ENCODE measurements at places on chromosomes 4 and X.

DNA sequence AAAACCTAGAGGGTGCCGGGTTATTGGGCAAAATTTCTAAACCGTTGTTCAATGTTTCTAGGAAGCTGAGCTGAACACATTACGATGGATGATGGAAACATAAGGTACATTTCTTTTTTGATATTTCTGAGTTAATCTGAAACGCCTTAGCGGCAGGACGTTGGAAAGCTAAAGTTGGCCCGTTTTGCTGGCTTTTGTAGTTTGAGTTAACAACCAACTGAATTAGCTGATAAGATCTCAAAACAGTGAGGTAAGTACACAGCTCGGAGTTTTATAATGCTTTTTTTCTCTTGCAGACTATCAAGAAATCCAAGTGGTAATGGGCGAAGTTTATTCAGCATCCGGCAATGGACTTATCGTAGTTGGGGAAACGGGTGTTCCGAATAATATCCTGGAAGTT is 73.5 kb downstream of the PRSS12 start:
- no peak for DNase-seq

DNA sequence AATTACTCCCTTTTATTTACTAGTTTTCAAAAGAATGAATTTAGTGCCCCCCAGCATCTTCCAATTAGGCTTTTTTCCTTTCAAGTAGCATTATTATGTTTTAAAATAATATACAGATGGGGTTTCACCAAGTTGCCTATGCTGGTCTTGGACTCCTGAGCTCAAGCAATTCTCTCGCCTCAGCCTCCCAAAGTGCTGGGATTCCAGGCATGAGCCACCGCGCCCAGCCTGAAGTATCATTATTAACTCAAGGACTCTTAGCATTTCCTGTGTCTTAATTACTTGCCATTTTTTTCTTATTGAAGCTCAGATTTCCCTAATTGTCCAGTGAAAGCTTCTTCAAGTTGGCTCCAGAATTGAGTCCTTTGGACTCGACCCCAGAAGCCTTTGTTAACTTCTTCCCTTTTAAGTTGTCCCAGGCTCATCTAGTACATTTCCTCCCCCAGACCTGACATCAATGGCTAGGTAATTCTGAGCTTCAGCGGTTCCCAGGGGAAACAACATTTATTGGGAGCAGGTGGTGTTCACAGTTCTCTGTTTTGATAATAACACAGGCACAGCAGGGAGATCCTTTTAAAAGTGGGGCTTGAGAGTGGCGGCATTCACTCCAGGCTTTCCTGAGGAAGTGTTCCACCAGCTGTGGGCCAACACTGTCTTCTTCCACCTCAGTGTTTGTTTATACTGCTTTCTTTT is 10.0 kb downstream of the SAT1 start:
- no peak for DNase-seq

DNA sequence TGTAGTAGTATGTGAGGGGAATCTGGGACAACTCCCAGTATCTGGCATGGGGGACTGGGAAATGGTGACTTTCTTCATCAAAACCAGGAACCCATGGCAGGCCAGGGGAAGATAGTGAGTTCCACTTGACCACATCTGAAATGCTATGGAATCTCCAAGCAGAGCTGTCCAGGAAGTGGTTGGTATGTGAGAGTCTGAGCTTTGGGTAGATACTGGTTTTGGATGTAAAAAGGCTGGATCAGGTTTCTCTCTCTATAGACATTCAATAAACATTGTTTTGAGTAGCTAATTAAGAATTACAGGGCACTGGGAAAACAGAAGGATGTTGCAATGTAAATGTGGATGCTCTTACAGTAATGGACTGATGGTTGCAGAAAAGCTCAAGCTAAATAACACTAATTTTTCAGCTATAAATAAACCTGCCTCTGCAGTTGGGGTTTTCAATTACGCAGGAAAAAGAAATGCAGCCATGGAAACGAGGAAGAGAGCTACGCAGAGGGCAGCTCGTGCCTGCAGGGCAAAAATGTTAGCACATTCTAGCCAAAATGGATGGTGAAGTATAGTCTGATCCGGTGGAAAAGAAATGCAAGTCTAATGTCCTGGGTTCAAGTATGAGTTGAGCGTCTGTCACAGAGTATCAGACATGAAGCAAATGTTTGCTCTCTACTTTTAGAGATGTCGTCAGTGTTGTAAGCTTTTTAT is 13.4 kb upstream of the CHRNA9 start:
- DNase-seq = no peak

GRCh38 chr4:107444-108429 is 16.6 kb upstream of the ZNF718 start:
- DNase-seq = no peak

DNA sequence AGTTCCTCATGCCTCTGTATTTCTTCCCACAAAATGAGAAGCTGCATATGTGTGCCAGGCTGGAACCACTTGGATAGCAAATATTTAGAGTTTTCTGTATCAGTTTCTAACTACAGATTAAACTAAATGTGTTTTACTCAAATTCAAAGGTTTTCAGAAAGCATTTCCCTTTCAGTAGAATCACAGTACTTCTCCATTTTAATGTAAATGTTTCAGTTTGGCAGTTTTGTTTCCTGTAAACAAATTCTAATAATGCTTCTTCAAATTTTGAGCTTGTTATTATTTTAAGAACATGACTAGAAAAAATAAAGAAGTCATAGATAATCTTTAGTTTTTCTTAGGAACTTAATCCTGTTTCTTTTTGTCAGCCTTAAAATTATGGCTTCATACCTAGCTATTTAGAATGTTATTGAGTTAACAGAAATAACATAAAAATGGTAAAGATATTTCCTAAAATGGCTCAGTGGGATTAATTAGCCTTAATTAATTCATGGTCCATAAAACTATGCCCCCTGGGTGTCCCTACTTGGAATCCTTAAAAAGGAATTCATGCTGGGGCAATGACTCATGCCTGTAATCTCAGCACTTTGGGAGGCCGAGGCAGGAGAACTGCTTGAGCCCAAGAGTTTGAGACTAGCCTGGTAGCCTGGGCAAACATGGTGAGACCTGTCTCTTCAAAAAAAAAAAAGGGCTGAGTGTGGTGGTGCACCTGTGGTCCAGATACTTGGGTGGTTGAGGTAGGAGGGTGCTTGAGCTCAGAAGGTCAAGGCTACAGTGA is 83.8 kb upstream of the GPR34 start:
- DNase-seq = no peak

DNA sequence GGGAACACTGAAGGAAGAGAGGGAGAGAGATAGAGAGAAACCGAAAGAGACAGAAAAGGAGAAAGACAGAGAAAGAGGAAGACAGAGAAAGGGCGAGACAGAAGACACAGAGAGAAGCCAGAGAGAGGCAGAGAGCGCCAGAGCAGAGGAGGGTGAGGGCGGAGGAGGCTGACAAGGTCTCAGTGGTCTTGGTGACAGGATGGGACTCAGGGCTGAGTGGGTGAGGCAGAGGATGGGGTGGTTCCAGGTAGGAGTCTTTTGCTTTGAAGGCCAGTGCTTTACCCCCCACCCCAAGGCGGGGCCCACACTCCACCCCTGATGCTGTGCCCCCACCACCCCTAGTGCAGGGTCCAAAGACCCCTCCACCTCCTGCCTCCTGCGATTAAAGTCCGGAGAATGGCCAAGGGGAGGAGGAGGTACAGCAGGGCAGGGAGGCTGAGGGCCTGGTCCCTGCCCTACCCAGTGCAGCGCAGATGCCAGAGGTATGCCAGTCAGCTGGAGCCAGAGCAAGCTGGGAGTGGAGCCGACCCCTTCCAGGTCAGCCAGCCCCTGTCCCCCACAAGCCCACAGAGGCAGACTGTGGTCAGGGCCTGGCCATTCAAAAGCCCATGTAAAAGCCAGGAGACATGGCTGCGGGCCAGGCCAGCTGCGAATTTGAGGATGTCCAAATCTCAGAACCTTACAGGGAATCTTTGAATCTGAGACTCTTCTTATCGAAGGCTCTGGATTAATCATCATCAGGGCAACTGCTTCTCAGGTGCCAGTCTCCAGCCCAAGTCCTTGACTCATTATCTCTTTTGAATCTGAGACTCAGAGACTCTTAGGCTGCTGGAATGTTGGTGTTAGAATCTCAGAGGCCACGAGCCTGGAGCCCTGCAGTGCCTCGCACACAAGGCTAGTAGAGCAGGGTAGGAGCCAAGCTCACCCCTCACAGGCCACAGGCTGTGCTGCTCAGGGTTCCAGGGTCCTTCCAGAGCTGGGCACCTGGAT is 758 bp downstream of the IQSEC2 start:
- DNase-seq = no peak

- DNase-seq = no peak
Measured at GRCh38 chr4:121156822-121157769, 7.0 kb downstream of the TNIP3 start.

DNA sequence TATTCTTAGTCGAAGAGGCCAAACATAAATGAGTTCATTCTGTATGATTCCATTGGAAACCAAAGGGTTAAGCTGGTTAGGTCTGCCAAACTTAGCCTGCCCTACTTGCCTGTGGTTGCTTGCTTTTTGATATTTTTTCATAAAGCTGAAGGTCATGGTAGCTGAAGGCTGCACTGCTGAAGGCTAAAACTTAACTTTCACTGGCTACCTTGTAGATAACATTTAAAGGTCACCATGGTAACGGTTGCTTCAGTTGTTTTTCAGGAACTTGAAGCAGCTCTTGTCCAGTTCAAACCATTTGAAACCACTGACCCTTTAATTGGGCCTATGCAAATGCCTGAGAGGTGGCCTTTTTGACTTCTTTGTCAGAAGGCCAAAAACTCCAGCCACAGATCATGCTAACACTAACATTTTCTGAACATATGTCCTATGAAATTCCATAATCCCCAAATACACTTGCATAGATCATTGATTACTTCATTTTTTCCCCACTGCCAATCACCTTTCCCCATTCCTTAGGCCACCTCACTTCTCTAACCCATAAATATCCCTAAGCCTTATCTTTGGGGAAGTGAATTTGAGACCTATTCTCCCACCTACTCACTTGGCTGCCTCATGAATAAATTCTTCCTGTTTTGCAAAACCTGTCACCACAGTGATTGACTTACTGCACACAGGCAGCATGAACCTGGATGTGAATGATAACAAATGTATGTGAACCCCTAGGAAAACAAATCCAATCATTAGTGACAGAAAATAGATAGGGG is 10.7 kb upstream of the SMIM10L2A start:
- DNase-seq = no peak

- no peak for DNase-seq
Measured at GRCh38 chrX:43121637-43122036, 343.7 kb upstream of the PPP1R2C start.

- DNase-seq = no peak
Measured at GRCh38 chrX:136667446-136668168, 19.6 kb downstream of the CD40LG start.

- no peak for DNase-seq
Measured at GRCh38 chrX:43604753-43605152, 51.3 kb upstream of the MAOA start.

GRCh38 chr4:3780347-3781171 is 14.4 kb downstream of the ADRA2C start:
- no peak for DNase-seq

GRCh38 chr4:162921178-162921785 is 245.4 kb downstream of the NAF1 start:
- DNase-seq = no peak

DNA sequence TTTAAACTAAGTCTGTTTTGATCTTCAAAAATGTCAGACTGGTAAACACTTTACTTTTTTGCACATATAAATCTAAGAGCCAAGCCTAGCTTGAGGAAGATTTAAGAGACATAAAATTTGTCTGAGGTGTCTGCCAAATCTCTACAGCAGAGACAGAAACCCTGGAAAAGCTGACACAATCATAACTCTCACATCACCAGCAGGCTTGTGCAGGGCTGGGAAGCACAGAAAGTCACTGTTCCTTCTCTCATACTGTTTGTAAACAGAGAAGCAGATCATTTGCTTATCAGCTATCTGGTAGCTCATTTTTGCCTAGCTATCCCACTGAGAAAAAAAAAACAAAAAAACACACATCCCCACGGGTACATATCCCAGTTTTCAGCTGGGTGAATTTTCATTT is 7.0 kb downstream of the ENOX2 start:
- DNase-seq = no peak

DNA sequence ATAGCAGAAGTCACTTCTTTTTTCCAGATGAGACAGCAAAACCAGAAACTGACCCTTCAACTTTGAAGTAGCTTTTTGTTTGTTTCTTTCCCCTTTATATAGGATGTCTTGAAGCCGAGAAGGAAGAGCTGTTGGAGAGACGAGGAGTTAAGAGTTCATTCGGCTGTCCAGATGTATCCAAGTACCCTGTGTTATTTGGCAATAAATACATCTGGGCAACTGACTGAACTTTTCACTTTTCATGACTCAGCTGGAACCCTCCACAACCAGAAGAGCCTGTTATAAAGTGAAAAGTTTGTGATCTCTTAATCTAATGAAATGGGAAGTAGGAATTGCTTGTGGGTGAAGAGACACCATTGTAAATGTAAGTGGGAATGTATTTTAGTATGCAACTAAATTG is 131.2 kb downstream of the HTR2C start:
- no peak for DNase-seq

DNA sequence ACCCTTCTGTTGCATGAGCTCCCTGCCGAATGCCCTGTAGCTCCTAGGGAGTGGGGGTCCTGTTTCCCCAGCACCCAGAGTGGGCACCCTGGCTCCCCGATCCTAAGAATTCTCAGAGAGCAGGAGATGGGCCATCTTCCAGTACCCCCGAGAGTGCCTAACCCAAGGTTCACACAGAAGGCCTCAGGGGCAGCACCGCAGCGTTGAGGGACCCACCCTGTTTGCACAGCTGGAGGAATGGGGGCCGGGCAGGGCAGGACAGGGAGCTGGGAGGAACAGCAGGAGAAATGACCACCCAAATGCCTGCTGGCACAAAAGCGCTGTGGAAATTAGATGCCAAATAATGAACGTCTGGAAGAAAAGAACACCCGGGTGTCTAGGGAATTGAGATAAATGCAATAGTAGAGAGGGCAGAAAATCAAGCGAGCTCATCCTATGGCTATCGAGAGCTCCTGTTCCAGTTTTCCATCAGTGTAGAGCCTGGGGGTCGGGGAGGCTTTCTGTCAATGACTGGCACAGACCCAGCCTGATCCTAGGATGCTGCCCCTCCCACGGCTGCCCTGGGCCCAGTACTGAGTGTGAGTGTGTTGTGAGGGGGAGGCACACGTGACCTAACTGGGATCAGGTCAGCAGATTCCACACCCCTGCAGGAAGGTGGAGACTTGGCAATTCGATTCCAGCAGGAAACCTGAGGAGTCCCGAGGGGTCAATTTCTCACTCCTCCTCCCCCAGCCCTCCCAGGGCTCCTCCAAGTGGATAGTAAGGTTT is 25.7 kb downstream of the SEPTIN6 start:
- no peak for DNase-seq

- no peak for DNase-seq
Measured at GRCh38 chr4:76539979-76540378, 105.0 kb downstream of the SHROOM3 start.

DNA sequence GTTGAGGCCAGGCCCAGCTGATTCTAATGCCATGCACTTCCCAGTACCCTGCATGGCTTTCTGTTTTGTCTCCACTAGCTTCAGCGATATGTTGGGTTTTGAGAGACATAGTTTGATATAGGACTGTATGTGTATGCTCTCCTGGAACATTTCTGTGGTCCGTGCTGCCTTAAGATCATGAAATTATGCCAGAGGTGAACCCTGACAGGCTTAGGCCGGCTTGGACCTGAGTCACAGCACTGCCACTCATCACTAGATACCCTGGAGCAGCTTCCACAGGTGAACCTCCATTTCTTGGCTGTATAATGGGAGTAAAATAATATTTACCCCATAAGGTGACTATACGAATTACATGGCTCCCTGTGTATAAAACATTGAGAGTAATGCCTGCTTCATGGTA is 6.4 kb downstream of the SGMS2 start:
- DNase-seq = no peak
